Activated T-cell treated with anti-CD3 and anti-CD28 coated beads, Interleukin-2, amount 50 U/mL, for 48 hours (primary cell): ENCODE measurements at places on chromosomes 6 and 20.
A peak's percentile ranks its signal among the peaks of the same experiment; 100 is the strongest.

- no peak for DNase-seq
Observed at GRCh38 chr6:132780770-132781371, 17.6 kb downstream of the SLC18B1 start.

DNA sequence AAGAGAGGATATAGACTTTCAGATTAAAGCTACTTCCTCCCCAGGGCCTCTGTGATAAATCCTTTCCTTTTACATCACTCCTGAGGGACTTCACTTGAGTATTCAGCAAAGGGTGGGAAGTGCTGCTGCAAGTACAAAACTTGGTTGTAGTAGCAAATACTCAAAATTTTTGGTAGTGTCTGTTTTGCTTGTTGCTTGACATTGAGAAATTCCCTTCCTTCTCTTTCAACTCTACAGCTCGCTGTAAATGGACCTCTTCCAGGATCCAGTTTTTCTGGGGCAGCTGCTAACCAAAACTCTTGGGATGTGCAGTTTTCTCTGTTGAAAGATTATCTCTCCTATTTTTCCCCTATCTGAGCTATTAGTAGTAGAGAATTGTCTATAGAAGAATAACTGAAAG lies 472.0 kb downstream of the CD109 start:
- DNase-seq = no peak

- no peak for DNase-seq
Observed at GRCh38 chr6:105433723-105434122, 30.8 kb upstream of the PREP start.

- DNase-seq = no peak
Observed at GRCh38 chr20:38055294-38055693, 21.7 kb downstream of the RPRD1B start.

DNA sequence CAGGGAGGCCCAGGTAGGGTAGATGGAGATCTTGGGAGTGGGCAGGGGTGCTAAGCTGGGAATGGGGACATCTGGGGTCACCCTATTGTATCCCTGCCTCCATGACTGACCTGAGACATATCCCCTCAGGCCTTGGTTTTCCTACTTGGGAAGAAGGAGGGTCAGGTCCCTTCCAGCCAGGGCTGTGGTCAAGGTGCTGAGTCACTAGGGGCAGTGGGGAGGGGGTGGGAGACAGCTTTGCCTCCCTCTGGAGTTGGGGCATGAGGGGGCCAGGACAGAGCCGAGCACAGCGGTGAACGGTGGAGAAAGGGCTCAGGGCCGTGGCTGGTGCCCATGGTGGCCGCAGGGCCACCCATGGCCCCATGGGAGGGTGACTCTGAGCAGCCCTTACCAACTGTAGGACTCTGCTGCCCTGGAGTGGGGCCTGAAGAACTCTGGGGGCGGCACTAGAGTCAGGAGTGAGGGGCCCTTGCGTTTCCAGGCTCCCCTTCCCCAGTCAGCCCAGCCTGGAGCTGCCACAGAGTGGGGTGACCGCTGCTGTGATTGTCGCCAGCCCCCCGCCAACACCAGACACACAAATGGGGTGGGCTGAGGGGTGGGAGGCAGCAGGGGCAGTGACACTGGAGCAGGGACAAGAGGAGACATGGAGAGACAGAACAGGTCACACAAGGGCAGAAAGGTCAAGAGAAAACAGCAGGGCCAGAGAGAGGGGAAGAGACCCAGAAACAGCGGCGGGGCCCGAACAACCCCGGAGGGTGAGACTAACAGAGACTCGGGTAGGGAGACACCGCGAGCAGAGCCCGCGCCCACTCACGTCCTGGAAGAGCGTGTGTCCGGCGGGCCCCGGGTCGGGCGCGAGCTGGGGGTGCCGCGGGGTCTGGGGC lies 576 bp downstream of the NECAB3 start:
- DNase-seq = no peak

DNA sequence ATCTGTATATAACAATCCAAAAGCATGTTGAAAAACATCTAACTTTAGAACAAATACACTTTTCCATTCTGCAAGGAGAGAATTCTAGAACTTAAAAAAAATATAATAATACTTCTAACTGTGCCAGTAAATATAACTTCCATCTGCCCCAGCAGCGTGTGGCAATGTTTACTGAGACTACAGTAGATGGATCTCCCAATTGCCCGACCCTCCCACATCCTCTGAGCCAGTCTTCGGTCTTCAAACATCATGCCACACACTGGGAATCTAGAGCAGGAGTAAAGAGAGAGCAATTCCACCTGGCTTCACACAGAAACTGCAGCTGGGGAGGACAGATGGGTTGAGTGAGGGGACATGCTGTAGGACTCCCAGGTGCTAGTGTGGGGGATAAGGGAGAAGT lies 121.3 kb upstream of the NHSL1 start:
- DNase-seq = no peak

GRCh38 chr6:37500294-37500608 lies 558 bp upstream of the CCDC167 start:
- DNase-seq = no peak

GRCh38 chr20:41361757-41362747 lies 4.6 kb downstream of the EMILIN3 start:
- no peak for DNase-seq

GRCh38 chr6:90382760-90383159 lies 86.1 kb upstream of the BACH2 start:
- DNase-seq = no peak

DNA sequence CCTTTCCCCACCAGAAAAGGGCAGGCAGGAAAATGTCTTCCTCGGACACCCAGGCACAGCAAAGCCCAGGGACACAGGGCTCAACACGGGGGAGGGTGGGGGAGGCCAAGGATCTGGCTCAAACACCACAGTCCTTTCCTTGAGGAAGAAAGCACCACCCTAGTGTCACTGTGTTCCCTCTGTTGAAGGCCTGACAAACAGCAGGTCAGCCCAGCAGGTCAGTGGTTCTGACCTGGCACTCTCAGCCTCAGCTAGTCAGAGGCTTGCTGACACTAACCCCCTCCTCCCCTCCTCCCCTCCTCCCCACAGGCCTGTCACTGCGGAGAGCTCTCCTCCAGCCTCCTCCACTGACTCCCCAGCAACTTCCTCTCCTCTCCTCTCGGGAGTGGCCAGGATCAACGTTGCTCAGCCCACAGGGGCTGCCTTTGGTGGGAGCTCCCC lies 239.6 kb downstream of the LRFN2 start:
- no peak for DNase-seq

DNA sequence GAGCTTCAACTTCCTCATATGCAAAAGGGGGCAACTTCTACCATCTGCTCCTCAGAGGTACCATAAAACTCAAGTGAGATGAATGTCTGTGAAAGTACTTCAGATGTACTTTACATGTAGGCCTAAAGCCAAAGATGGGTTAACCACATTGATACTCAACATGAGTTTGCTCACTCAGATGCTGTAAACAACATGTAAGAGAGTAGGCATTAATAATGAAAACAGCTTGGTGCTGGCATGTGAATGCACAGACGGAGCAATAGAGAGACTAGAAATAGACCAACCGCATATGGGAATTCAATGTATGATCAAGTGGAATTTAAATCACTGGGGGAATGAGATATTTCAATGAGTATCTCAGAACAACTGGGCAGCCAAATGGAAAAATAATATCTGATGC lies 143.8 kb upstream of the CDYL start:
- DNase-seq = no peak

GRCh38 chr6:142309426-142309825 lies 7.6 kb downstream of the ADGRG6 start:
- no peak for DNase-seq

- DNase-seq = no peak
Observed at GRCh38 chr6:74768120-74768519, 437.7 kb downstream of the COL12A1 start.

DNA sequence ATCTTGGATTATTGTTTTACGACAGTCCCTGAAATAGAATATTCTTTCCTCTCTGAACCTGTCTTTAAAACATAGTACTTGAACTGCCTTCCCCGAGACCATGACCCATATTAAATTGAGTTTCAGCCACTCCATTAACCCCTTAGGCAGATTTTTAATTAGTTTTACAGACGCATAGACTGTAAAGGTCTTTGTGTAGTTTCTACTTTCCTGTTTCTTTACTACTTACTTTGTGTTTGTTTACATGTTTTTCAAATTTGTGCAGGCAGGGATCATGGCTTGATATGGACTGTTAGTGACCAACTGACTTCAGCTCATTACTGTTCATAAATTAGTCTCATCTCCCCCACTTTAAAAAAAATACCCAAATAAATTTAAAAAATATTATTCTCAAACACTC lies 53.8 kb downstream of the FYN start:
- DNase-seq = no peak

DNA sequence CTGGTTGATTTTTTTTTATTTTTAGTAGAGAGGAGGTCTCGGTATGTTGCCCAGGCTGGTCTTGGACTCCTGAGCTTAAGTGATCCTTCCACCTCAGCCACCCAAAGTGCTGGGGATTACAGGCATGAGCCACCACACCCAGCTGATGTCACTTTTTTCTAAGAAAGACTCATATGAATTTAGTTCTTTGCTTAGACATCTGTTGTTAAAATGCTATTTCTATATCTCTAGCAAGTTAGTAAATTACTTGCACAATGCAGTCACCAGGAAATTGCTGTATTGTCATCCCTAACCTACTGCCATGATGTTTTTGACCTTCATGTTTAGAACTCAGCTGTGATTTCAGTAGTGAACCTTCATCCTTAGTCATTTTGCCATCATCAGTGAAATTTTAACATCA lies 5.7 kb downstream of the KDM1B start:
- DNase-seq = no peak

- DNase-seq = no peak
Observed at GRCh38 chr6:46915380-46915779, 6.4 kb downstream of the ADGRF5 start.

DNA sequence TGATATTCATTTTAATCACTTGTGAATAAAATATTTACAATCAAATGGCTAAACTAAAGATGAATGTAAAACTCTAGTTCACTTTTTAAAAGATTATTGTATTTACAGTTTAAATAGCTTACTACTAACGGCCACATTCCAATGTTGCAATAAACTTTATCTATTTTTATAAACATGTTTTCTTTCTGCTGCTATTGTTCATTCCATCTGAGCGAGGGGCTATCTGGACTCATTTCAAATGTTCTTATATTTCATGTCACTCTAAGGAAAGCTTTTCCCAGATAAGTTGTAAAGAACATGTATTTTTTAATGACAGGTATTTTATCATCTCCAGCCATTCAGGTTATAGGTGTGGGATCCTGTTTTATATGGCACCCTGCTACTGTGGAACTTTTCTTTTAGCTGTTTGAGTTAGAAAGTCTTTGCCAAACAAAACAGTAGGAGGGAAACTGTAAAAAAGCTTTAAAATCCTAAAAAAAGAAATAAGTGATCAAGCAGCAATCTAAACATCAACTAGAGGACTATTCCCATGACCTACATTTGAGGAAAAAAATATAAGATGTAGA lies 42.5 kb downstream of the HMGCLL1 start:
- DNase-seq = no peak

GRCh38 chr20:56453352-56453751 lies 15.1 kb upstream of the RTF2 start:
- DNase-seq = no peak

- DNase-seq = no peak
Observed at GRCh38 chr20:53032046-53032445, 59.9 kb downstream of the TSHZ2 start.

- DNase-seq = no peak
Observed at GRCh38 chr6:133131621-133132465, 109.3 kb upstream of the EYA4 start.

DNA sequence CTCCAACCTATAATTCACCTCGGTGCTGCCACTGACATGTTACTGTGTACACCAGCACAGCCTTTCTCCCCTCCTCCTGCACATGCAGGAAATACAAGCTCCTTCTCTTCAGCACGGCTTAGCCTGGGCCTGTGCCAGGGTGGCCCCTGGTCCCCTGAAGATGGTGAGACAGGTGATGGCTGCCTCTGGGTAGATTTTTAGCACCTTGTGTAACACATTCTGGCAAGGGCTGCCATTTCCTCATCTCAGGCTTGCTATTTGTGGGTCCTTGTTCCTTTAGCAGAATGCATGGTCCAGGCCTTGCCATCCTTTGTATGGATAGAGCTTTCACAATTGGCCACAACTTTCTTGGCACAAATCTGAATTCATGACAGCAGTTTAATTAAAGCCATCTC lies 151.3 kb downstream of the CDC5L start:
- no peak for DNase-seq

- DNase-seq = no peak
Observed at GRCh38 chr6:41527721-41528408, 18.3 kb upstream of the FOXP4 start.

- no peak for DNase-seq
Observed at GRCh38 chr20:50151034-50151743, 2.3 kb downstream of the PEDS1 start.

DNA sequence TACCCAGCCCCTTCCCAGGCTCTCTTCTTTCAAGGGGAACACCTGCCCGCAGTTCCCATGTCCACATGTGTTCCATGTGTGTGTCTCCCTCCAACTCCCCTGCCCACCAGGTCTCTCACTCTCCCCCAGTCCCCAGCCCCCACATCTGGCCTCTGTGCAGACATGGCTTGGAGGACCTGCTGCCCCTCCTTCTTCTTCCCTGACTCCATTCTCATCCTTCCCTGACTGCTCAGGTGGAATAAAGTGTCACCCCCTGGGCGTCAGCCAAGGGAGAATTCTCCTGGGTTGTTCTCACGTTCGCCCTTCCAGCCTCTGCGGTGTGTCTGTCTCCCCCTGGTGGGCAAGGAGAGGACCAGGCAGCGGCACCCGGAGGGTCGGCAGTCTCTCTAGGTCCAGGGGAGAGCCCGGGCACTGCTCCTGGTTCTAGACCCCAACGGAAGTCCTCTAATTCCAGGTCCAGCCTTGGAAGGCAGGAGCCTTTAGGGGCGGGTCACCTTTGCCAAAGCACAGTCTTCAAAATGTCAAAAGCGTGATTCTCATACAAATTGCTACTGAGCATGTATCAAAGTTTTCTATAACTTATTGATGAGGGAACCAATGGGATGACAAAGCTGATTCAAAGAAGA lies 50.5 kb downstream of the EBF4 start:
- DNase-seq = peak; percentile 85

DNA sequence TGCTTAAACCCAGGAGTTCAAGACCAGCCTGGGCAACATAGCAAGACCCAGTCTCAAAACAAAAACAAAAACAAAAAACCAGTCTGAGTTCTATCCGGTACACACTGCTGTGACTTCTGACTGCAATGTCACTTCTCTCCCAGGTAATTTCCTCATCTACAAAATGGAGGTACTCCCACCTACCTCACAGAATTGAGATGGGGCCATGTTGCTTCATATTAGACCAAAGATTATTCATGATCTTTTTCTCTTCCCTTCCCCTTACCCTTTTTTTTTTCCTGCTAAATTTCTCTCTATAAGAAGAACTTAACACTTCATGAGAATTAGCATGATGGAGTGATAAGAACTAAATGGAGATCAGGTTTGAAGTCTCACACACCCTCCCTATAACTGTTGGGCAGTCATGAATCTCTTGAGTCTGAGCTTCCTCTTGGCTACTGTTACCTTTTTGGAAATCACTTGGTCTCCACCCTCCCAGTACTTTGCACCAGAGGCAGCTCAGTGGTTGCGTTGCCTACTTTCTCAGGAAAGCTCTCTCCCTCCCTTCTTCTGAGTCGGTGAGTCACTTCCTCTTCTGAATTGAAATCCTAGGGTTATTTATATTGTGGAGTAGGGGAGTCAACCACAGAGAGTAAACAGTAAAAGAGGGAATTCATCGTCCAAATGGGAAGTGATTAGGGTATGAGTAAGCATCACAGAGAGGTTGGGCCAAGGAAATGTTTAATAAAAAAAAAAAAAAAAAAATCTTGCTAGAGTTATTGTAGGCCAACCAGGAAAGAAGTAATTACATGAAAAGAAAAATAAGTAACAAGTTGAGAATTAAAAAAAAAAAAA lies 59.9 kb upstream of the MAP7 start:
- DNase-seq = no peak

- no peak for DNase-seq
Observed at GRCh38 chr6:105251689-105252088, 71.9 kb upstream of the POPDC3 start.
